ENCODE measurements at places on chromosomes 1 and 21.

- DNase-seq: no peak
Measured at GRCh38 chr1:41340655-41341364, 20.4 kb upstream of the FOXO6 start.

DNA sequence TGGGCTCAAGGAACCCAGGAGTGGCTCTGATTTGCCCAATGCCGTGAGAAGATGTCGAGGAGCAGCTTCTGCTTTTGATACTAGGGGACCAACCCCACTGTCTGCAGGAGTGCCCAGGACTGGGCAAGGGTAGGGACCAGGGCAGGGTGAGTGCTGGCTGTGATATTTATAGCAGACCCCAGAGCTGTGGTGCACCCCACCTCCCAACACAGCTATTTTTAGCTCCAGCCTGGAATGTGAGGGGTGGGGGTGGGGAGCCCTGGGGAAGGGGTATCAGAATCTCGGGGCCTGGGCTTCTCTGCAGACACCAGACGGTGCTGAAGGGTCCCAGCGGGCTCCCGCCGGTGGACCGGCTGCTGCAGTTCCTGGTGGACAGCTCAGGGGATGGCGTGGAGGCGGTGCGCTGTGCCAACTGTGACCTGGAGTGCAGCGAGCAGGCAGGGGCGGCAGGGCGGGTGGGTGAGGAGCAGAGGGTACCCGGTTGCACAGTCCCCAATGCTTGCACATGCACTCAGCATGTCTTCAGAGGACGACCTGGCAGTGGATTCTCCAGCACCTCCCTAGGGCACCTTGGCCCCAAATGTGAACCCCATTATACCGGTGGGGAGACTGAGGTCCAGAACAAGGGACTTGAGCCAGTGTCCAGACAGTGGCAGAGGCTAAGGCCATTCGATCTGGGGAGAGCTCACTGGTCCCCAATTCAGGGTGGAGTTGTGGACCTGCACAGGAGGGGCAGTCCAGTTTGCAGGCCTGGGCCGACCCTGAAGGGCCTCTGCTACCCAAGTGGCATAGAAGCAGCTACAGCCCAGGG lies 1.4 kb downstream of the RNF207 start:
- no peak for DNase-seq

- DNase-seq: no peak
Measured at GRCh38 chr1:9250411-9251381, 16.1 kb downstream of the H6PD start.

DNA sequence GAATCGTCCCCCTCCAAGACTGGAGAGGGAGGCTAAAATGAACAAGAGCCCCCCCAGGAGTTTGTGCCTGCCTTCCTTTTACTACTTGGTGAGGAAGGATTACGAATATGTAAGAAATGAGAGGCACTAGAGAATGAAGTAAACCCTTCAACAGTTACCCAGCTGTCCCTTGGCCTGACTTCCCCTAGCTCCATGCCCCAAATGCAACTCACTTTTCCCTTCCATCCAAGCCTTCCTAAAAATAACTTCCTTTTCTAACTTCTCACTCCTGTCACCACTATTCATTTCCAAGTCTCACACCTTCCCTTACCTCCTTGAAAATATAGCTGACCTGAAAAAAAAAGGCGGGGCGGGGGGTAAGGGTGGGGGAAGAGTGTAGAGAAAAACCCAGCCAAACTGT lies 96.6 kb upstream of the HNRNPU start:
- DNase-seq: no peak

DNA sequence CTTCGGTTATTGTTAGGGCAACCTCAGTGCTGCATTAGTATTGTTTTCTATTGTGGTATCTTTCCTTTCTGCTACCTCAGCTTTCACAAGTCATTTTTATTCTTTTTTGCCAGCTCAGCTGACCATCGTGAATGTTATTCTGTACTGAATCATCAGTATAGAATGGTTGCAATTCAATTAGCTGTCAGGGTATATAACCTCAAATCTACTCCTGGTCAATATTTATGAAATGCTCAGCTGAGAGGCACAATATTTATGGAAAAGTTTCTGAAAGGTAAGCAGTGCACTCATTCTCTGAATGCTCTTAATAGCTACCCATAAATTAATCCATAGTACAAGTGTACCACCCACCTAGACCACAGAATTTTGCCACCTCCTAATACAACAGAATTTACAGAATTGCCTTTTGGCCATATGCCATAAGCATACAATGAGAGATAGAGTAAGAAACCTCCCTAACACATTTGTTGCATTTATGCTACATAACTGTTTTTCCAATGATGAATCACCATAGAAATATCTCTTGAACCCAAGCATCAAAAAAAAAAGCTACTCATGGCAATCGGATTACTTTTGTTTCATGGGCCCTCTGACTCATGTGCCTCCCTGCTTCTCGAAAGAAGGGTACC lies 732.6 kb upstream of the CHRM3 start:
- DNase-seq: no peak

GRCh38 chr1:172885971-172886370 lies 164.8 kb downstream of the TNFSF18 start:
- DNase-seq: no peak

DNA sequence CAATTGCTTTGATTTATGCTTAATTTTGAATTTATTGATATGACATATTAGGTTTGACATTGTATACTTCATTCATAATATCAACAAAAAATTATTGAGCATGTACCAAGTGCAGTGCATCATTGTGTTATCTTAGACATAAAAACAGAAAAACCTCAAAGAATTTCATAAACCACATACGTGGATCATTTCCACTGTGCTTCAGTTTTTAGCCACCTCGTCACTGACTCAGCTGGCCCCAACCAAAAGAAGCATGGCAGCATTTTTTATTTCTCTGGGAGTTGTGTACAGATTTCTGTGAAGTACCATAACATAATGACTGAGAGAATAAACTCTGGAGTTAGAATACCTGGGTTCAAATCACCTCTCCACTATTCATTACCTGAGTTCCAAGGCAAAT lies 95.6 kb upstream of the C1orf87 start:
- DNase-seq: no peak

- DNase-seq: no peak
Measured at GRCh38 chr1:229318056-229318455, 24.8 kb downstream of the CCSAP start.

DNA sequence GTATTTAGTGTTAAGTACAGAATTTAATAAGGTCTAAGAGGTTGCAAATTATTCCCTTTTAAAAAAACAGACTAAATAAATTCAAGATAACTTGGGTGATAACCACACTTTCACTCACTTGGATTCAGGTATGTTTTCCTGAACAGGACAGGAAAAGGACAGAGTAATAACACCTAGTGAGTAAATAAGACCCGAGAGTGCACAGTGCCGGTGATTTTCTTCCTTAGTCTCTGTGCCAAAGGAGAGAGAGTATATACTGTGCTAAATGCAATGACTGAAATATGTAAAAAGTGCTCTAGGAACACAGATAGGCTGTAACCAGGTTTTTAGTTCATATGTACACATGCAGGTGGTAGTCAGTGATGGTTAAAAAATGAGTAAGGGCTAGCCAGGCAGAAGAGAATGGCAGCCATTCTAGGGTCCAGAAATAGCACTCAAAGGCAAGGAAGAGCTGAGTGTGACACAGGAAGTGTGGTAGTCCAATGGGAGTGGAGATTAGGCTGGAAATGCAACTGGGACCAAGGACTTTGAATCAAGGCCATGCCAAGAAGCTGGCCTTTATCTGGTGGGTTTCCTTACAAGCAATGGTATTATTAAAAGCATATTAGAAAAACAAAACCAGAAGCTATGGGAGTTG lies 58.1 kb downstream of the NRIP1 start:
- DNase-seq: no peak

- no peak for DNase-seq
Measured at GRCh38 chr1:175904808-175905207, 161.4 kb upstream of the TNR start.

GRCh38 chr1:45329445-45329844 lies 2.8 kb downstream of the HPDL start:
- DNase-seq: no peak

GRCh38 chr1:31583082-31583994 lies 7.0 kb downstream of the TINAGL1 start:
- DNase-seq: no peak

All from left colon (tissue), 2 donors.